ENCODE measurements at places on chromosomes 16 and 17.

- no peak for DNase-seq
Observed at GRCh38 chr16:79714440-79714839, 113.9 kb upstream of the MAF start.

DNA sequence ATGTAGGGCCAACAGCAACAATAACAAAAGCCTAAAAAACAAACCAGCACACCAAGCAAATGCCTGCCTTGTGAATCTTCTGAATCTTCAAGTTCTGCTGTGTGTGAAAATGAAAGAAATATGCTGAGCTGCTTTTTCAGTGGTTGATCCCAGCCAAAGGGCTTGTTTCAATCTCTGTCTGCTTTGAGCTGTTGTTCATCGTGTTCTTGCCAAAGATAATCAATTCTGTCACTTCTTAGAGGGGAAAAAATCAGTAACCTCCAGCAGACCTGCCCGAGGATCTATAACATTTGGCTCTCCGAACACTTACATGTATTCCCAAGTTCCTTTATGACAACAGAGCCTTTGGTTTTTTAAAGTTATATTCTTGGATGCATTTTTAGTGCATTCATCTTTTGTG lies 65.9 kb downstream of the VPS35L start:
- DNase-seq, result no peak

- DNase-seq, result no peak
Observed at GRCh38 chr17:27906623-27907022, 13.5 kb upstream of the LYRM9 start.

- no peak for DNase-seq
Observed at GRCh38 chr16:27618606-27619327, 68.8 kb downstream of the KATNIP start.

DNA sequence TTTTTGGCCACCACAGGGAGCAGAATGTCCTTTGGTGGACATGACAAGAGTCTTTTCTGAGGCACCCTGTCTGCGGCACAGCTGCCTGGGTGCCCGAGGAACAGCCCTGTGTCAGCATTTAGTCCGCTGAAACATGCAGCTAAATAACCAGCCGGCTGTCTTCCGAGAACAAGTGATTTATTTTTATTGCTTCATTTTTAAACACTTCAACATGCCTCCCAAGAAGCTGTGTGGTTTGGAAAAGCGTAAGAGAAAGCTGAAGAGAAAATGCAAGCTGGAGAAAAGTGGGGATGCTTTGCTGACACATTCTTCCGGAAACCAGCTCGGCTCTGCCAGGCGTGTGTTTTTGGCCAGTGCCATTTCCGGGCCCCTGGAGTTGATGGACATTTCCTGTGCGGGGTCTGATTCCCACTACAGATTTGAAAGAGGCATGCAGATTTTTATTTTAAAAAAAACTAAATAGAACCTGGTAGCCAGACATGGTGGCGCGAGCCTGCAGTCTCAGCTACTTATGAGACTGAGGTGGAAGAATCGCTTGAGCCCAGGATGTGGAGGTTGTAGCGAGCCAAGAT lies 94.7 kb downstream of the SEC14L1 start:
- no peak for DNase-seq

- DNase-seq, result no peak
Observed at GRCh38 chr16:88406096-88407041, 23.6 kb downstream of the ZNF469 start.

DNA sequence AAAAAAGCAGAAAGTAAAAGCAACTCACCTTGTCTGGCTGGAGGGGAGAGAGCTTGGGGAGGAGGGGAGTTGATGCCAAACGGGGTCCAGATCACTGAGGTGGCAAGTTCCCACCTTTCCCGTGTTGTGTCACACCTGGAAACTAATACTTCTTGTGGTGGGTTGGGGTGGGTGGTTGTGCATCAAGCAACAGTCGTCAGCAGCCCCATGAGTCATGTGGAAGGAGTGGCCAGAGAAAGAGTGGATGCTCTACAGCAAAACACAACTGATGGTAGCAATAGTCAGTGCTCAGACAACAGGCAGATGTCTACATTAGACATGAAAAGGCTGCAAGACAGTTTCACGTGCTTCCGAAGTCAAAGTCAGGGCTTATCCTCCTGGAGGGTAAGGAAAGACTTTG lies 35.4 kb downstream of the ARSG start:
- DNase-seq, result no peak

GRCh38 chr16:78624366-78624765 lies 524.9 kb downstream of the WWOX start:
- no peak for DNase-seq

DNA sequence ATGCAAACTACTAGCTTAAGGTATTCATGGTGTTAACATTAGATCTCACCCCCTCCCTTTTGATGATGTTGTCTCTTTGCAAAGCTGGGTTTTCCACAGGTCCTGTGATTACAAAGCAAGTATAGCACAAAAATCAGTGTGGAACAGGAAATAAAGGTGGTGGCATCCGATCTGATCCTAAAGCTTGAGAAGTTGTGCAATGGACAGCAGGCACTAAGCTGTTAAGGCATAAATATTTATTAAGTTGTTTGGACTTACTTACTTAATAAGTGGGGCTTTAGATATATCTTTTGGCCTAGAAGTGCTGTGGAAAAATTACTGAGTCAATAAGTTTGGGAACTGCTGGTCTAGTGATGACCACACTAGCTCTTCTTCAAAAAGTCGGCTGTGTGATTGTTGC lies 5.0 kb downstream of the GLP2R start:
- no peak for DNase-seq

- DNase-seq, result no peak
Observed at GRCh38 chr17:43175213-43176118, 4.5 kb downstream of the NBR1 start.

GRCh38 chr17:40022961-40023541 lies 7.8 kb downstream of the CSF3 start:
- DNase-seq, result no peak

DNA sequence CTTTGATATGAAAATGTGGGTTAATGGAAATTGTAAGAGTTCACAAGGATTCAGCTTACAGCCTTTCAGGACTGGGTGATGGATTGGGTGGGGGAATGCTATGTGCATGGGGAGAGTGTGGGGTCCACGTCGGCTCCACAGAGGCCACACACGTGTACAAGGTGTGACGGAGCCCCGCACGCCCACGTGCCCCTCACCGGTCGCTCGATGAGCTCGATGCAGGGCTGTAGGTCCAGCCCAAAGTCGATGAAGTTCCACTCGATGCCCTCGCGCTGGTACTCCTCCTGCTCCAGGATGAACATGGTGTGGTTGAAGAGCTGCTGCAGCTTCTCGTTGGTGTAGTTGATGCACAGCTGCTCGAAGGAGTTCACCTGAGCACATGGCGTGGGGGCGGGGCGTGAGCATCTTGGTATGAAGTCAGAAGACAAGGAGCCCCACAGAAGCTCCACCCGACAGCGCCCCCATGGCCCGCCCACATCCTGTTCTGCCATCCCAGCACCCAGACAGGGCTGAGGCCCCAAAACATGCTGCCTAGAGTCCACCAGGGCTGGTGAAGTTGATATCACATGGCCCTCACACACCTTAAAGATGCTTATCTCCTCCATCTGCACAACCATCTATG lies 99.1 kb downstream of the MYH11 start:
- DNase-seq, result no peak

- no peak for DNase-seq
Observed at GRCh38 chr17:73987845-73988509, 215.5 kb upstream of the RPL38 start.

GRCh38 chr17:2613089-2613808 lies 19.8 kb downstream of the PAFAH1B1 start:
- no peak for DNase-seq

DNA sequence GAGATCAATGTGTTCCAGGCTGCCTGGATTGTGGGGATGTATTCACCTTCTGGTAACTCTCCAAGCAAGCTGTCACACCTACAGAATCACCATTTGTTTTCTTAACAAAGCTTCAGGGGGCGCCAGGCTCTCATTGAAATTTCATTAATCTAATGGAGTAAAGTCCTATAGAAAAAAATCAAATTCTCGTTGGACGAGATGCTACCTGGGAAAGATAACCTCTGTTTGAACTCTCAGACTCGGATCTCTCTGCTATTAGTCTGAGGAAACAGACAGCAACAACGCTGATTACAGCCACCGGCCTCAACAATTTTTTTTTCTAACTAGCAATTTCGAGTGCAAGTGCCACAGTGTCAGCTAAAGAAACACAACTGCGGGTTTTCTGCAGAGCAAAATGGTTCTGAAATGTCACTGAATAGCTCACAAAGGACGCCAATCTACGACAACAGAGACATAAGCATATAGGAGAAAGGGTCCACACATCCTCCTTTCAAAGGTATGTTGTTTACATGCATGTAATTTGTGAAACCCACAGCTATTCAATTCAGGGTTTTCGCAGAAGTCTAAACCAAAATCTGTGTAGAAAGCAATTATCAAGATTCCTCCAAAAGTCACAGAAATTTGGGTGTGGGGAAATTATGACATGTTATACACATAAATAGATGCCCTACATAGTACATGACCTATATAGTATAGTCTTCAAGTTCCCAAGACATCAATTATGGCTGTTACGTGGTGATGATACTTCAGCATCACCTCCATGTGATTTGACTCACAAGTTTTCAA lies 135.8 kb downstream of the SKAP1 start:
- DNase-seq, result no peak

- DNase-seq, result no peak
Observed at GRCh38 chr17:46917516-46917915, 5.4 kb upstream of the GOSR2 start.

- no peak for DNase-seq
Observed at GRCh38 chr17:19933628-19934027, 44.0 kb downstream of the AKAP10 start.

DNA sequence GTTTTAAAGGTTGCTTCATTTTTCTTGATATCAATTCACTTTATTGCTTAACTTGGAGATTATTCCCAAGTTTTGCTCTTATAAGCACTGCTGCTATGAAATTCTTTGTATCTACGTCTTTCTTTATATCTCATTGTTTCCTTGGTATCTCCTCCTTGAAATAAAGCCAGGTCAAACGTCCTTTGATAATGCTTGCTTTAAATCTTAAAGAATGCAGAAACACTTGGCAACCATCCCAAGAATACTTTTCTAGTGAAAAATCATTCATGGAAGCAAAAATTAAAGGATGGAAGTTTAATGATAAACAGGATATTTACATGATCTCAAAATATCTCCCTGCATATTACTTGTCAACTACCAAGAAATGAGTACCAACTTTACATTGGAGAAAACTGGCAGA lies 175.2 kb downstream of the CPPED1 start:
- no peak for DNase-seq

DNA sequence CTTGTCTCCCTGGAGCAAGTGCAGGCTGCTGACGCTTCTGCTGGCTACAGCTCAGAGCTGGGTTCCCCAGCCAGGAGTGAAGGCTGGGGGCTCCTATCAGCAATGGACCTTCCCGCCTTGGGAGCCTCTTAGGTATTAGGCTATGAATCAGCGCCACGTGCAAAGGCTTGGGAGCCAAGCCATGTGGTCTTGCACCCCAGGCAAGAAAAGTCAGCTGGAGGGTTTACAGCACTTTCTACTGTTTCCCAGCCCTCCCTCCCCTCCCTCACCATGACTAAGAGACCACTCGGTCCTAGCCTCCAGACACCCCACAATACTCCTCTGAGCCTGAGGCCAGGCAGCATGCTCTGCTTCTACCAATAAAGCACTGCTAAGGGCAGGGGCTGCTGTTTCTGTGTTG lies 12.3 kb downstream of the EPX start:
- DNase-seq, result no peak

GRCh38 chr16:66925322-66925840 lies at the start of gene RRAD:
Gene RRAD, minus strand, starts transcription at chr16:66925535. Its CDS starts 356 bp downstream, at chr16:66925179.
- no peak for DNase-seq

GRCh38 chr17:78925662-78926555 lies 722 bp upstream of the TIMP2 start:
- DNase-seq, result no peak

DNA sequence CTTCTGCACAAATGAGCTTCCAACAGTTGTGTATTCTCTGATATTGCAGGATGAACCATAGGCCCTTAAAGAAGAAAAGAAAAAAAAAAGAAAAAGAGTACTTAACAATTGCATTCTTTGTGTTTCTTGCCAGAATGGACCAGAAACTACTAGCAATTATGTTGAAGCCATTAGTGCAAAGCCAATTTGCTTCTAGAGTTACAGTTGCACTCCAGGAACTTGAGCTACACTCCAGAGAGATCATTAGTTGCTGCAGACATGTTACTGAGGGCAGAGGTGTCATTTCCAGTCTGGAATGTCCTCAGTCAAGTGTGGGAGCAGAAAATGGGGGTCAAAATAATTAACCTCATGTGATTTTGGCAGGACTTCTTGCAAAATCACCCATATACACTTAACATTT lies 85.6 kb upstream of the CCL2 start:
- no peak for DNase-seq

- no peak for DNase-seq
Observed at GRCh38 chr16:3089717-3090592, 9.1 kb downstream of the ZSCAN10 start.

GRCh38 chr16:64925166-64925565 lies 196.7 kb downstream of the CDH11 start:
- no peak for DNase-seq

GRCh38 chr16:56424791-56425438 lies 430 bp downstream of the AMFR start:
- no peak for DNase-seq

GRCh38 chr17:7897773-7898172 lies 9.2 kb downstream of the CHD3 start:
- DNase-seq, result no peak

DNA sequence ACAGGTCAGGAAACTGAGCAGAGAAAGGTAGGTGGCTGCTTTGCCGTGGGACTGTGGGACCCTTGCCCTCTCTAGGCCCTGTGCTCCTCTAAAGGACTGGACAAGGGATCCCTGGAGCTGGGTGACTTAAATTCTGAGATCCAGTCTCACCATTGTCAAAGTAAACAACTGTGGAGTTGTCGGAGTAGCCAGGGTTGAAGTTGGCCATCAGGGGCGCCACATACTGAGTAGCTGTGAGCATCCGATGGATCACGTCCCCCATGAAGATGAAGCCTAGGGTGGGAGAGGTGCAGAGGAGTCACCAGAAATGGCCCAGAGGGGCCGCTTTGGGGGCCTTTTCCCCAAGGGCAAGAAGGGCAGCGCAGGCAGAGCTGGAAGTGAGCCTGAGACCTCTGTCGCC lies 43.5 kb downstream of the PLXDC1 start:
- DNase-seq, result no peak

GRCh38 chr16:19291475-19291874 lies 5.9 kb downstream of the CLEC19A start:
- no peak for DNase-seq

GRCh38 chr16:84291226-84291625 lies 3.5 kb upstream of the WFDC1 start:
- no peak for DNase-seq

GRCh38 chr17:31373150-31374093 lies 18.1 kb upstream of the RAB11FIP4 start:
- DNase-seq, result no peak

GRCh38 chr16:426906-427249 lies 1.4 kb downstream of the RAB11FIP3 start:
- DNase-seq, result no peak

DNA sequence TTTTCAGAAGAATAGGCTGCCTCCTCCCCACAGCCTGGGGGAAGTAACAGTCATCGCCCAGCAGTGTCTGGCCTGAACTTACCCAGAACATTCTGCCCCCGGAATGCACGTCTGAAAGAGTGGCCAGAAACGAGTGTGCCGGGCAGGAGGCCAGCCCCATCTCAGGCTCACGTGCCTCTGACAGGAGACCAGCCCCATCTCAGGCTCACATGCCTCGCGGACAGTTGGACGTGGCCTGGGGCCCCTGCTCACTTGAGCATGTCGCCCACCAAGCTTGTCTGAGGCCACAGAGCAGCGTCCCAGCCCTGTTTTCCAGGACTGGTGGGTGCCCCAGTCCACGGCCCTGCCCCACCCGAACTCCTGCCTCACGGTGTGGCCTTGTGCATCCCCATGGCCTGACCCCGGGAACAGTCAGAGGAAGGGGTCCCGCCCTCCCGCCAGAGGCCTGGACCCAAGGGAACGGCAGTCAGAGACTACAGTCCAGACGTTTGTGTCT lies 16.3 kb upstream of the CDH15 start:
- no peak for DNase-seq

All from stimulated activated CD8-positive, alpha-beta memory T cell treated with anti-CD3 and anti-CD28 coated beads, Interleukin-4, amount 100 ng/mL, for 1 hour (primary cell).